ENCODE measurements at places on chromosomes 6 and 20.

- H3K27me3 ChIP-seq = no peaks in the 10 kb centered on the region
- no peak overlapping the region for H3K4me3 ChIP-seq
- 0 out of 2 replicates have a peak overlapping the region, but pooled peaks have one; percentile 9 for H3K27ac ChIP-seq
- peak; percentile 14 for DNase-seq
- H3K36me3 ChIP-seq = 0 out of 2 replicates have a peak, but pooled peaks cover 3% of the 10 kb centered on the region
These were observed 1.3 kb downstream of the EPPIN start for GRCh38 chr20:45545754-45546453.

DNA sequence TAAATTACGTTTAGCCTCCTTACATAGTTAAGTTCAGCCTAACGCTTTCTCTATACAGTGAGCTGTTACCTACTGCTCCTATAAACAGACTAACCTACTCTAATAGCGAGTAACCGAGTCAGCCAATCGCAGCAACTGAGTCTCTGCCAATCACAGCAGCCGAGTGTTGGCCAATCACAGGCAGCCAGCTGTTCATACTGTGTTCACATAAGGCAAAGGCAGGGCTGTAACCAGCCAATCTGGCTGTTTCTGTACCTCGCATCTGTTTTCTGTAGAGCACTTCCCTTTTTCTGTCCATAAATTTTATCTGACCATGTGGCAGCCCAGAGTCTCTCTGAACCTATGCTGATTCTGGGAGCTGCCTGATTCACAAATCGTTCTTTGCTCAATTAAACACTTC is 263.9 kb upstream of the JARID2 start:
- no peak overlapping the region for H3K4me3 ChIP-seq
- no peaks in the 10 kb centered on the region for H3K27me3 ChIP-seq
- DNase-seq = no peak
- H3K27ac ChIP-seq = no peak overlapping the region
- H3K4me1 ChIP-seq = peaks cover 22% of the 10 kb centered on the region

DNA sequence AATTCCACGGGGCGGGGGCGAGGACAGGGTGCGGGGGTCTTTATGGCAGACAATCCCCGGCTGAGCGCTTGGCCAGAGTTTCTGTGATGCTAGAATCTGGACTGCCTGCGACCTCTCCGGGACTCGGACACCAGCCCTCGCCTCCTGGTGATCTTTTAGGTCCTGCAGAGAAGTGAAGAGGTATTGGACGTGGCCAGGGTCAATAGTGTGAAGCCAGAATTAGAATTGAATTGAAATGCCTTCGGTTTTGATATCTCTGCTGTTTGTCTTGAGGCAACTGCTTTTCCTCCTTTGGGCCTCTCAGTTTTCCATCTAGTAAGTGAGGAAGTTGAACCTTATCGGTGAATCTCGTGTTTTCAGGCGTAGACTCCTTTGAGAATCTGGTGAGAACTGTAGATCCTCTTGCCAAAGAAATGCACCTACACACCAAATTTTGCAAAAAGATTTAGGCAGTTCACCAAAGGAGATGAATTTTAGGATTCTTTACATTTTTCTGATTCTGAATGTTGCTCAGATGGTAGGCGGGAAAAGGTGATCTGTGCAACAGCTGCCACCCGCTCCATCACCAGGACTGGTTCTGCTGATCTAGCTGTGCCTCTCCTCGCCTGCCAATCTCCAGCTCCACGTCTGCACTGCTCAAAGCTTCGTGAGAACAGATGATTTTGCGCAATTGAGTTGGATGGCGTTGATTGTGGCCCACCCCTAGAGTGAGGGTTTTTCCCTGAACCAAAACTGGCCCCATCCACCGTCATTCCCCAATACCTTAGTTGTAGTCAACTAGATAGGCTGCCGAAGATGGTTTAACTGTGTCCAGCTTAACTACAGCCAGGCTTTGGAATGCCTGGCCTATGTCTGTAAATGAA is 837 bp upstream of the OSER1 start:
- peaks cover 46% of the 10 kb centered on the region for H3K4me1 ChIP-seq
- no peaks in the 10 kb centered on the region for H3K27me3 ChIP-seq
- peak overlapping the region; percentile 100 for H3K4me3 ChIP-seq
- H3K36me3 ChIP-seq = peaks cover 4% of the 10 kb centered on the region
- H3K27ac ChIP-seq = peak overlapping the region; percentile 96

- H3K4me1 ChIP-seq = peaks cover 5% of the 10 kb centered on the region
- no peak overlapping the region for H3K4me3 ChIP-seq
- no peak overlapping the region for H3K27ac ChIP-seq
- no peaks in the 10 kb centered on the region for H3K36me3 ChIP-seq
- H3K27me3 ChIP-seq = no peaks in the 10 kb centered on the region
These were observed 82.4 kb downstream of the PPP1R3G start for GRCh38 chr6:5167501-5167900.

DNA sequence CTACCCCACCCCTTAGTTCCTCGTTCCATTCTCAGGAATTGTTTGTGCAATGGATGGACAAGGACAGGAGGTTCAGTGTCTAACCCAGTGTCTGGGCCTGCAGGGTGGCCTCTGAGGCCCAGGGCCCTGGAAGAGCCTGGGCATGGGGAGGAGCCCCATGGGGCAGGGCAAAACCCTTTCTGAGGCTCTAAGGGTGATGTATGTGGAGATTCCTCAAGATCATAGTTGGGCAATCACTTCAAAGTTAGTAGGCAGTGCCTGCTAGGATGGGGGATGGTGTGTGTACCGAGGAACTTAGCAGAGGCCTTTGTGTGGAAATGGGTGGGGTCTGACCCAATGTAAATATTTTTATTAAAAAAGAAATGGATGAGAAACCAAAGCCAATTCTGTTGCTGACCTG is 6.7 kb upstream of the C2 start:
- no peaks in the 10 kb centered on the region for H3K36me3 ChIP-seq
- no peak overlapping the region for H3K4me3 ChIP-seq
- peaks cover 2% of the 10 kb centered on the region for H3K27me3 ChIP-seq
- no peaks in the 10 kb centered on the region for H3K4me1 ChIP-seq
- no peak overlapping the region for H3K27ac ChIP-seq

- no peaks in the 10 kb centered on the region for H3K4me1 ChIP-seq
- no peak overlapping the region for H3K4me3 ChIP-seq
- no peak overlapping the region for H3K27ac ChIP-seq
- no peaks in the 10 kb centered on the region for H3K27me3 ChIP-seq
- H3K36me3 ChIP-seq = no peaks in the 10 kb centered on the region
These were observed 626.0 kb downstream of the RNF144B start for GRCh38 chr6:19013026-19013705.

GRCh38 chr6:30590509-30590908 is 19.3 kb downstream of the ABCF1 start:
- no peak overlapping the region for H3K27ac ChIP-seq
- H3K4me3 ChIP-seq = no peak overlapping the region
- no peaks in the 10 kb centered on the region for H3K4me1 ChIP-seq

DNA sequence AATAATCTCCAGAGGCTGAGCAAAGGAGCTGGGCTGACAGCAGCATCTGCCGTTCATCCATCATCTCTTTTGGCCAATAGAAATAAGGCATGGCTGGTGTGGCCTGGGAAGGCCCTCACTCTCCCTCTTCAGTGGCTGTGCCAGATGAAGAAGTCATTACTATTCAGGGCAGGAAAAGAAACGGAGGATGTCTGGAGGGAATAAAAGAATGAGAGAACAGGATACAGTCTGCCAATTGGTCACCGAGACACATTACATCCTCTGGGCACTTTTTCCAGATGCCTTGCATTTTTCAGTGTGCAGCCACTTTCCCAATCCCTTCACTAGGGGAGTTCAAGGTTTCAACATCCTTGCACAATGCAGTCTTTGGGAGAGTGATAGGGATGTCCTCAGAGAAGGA is 32.2 kb upstream of the VGLL2 start:
- H3K36me3 ChIP-seq = no peaks in the 10 kb centered on the region
- H3K27ac ChIP-seq = no peak overlapping the region
- no peaks in the 10 kb centered on the region for H3K27me3 ChIP-seq
- no peak overlapping the region for H3K4me3 ChIP-seq

DNA sequence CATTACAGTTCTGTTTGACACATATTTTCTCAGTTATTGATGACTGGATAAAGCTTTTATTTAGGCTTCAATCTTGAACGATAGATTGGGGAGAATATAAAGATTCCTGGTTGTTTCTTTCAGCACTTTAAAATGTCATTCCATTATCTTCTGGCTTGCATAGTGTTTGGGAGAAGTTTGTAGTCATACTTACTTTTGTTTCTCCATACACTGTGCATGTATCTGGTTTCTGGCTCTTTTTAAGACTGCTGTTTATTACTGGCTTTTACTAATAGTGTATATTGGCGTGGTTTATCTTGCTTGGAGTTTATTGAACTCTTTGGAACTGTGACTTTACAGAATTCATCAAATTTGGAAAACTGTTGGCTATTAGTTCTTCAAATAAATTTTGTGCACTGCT is 49.2 kb downstream of the RGS17 start:
- H3K4me1 ChIP-seq = peaks cover 6% of the 10 kb centered on the region
- no peaks in the 10 kb centered on the region for H3K36me3 ChIP-seq
- H3K4me3 ChIP-seq = no peak overlapping the region
- H3K27me3 ChIP-seq = no peaks in the 10 kb centered on the region

GRCh38 chr6:97645757-97646156 is 362.7 kb upstream of the MMS22L start:
- no peak overlapping the region for H3K27ac ChIP-seq
- no peak overlapping the region for H3K4me3 ChIP-seq
- no peaks in the 10 kb centered on the region for H3K27me3 ChIP-seq

GRCh38 chr6:144090384-144090783 is 5.0 kb downstream of the SF3B5 start:
- H3K4me3 ChIP-seq = no peak overlapping the region
- DNase-seq = no peak
- H3K27ac ChIP-seq = no peak overlapping the region
- peaks cover 7% of the 10 kb centered on the region for H3K4me1 ChIP-seq
- H3K27me3 ChIP-seq = no peaks in the 10 kb centered on the region

DNA sequence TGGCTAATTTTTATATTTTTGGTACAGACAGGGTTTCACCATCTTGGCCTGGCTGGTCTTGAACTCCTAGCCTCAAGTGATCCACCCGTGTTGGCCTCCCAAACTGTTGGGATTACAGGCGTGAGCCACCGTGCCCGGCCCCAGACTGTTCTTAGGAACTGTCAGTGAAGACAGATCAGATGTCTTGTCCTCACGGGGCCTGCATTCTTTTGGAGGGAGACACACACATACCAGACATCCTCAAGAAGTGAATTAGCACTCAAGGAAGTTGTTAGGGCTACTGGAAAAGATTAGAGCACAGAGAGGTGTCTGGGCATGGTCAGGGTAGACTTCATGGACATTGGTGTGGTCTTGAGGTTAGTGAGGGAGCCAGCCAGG is 10.3 kb upstream of the LPIN3 start:
- no peaks in the 10 kb centered on the region for H3K4me1 ChIP-seq
- H3K27me3 ChIP-seq = no peaks in the 10 kb centered on the region
- no peak for DNase-seq
- H3K4me3 ChIP-seq = no peak overlapping the region

DNA sequence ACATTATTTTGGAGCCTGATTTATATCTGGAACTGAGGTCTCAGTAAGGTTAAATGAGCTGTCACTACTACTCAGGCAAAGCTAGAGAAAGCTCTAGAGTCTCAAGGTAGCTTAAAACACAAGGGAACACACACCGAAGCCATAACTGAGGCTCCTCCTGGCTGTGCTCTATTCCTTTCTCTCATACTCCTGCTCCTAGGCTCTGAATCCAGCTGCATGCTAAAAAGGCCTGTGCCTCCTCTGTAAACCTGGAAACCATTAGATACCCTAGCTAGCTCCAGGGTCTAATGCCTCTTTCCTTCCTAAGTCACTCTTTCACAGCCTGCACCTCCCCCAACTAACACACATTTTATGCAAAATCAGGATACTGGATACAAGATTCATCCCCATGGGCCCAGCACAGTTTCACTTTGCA is 17.1 kb downstream of the RIPOR2 start:
- no peak overlapping the region for H3K4me3 ChIP-seq
- no peaks in the 10 kb centered on the region for H3K27me3 ChIP-seq
- DNase-seq = no peak

DNA sequence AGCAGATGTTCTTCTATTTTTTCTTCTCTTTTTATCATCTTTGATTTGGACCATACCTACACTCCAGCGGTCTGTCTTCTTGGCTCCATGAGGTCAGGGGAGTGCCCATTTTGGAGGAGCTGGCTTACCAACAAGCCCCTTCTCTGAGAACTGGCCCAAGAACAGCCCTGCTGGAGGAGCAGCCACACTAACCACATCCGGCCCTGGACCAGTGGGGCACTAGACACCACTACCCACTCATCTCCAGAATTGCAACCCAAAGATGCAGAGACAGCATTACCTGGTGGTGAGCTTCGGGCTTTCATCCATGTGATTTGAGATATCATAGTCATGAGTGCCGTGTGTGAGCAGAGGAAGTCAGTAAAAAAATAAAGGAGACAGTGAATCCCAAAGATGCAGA is 599.4 kb upstream of the CDH4 start:
- H3K4me1 ChIP-seq = peaks cover 9% of the 10 kb centered on the region
- H3K4me3 ChIP-seq = no peak overlapping the region
- peaks cover 59% of the 10 kb centered on the region for H3K27me3 ChIP-seq
- H3K27ac ChIP-seq = no peak overlapping the region
- DNase-seq = no peak

DNA sequence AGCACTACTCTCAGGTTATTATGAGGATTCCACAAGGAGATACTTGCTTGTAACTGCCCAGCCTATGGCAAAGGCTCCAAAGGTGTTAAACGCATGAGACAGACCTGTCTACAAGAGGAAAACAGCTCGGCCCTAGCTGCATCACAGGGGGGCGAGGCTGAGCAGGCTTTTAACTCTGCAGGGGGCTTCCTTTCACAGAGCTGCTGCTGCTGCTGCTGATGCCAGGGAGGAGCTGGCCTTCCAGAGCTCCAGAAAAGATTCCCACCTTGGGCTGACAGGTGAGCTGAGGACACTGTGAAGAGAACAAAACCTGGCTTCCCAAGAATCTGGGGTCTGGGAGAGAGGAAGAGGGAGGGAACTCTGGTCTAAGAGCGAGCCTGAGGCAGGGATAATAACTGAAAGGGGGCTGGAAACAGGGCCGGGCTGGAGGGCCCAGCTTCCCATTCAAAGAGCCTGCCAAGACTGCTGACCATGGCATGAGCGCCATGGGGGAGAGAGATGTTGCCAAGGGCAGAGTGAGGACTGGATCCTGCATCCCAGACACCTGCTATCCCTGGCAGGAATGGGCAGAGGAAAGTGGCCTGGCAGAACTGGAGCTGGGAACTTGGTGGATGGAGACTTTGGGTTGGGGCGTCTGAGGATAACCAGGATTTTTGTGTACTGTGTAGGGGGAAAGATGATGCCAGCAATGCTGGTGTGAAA is 211.1 kb upstream of the LRFN2 start:
- peaks cover 7% of the 10 kb centered on the region for H3K27me3 ChIP-seq
- DNase-seq = peak; percentile 54
- no peaks in the 10 kb centered on the region for H3K36me3 ChIP-seq
- no peak overlapping the region for H3K4me3 ChIP-seq

GRCh38 chr6:43833223-43833995 is 63.4 kb downstream of the VEGFA start:
- no peak overlapping the region for H3K27ac ChIP-seq
- DNase-seq = no peak
- H3K36me3 ChIP-seq = no peaks in the 10 kb centered on the region
- peaks cover 12% of the 10 kb centered on the region for H3K4me1 ChIP-seq
- H3K4me3 ChIP-seq = no peak overlapping the region
